NCI-H526 treated with DMSO at 0.1 percent for 48 hours (cell line): ENCODE measurements at places on chromosomes 2 and 18.
A peak's percentile ranks its signal among the peaks of the same experiment; 100 is the strongest.

- no peak for DNase-seq
Observed at GRCh38 chr2:214244847-214245246, 166.0 kb upstream of the VWC2L start.

GRCh38 chr2:25330273-25330672, 11.5 kb downstream of the DNMT3A start:
- DNase-seq: no peak

- no peak for DNase-seq
Observed at GRCh38 chr18:31489311-31489710, 8.7 kb upstream of the DSG2 start.

DNA sequence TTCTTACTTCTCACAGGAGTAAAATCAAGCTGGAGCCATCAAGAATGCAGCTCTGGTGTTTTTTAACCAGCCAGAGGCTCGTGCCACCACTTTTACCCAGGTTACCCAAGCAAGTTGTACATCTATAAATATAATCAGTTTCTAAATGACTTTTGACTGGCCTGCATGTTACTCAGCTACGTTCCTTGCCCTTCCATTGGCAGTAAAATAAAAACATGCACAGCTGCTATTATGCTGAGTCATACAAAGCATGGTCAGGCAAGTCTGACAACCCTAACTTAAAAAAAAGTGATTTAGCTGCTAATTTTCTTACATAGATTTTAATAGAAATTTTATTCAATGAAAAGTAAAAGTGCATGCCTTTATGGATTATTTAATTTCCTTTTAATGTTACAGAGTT, 111.7 kb upstream of the CSRNP3 start:
- no peak for DNase-seq

DNA sequence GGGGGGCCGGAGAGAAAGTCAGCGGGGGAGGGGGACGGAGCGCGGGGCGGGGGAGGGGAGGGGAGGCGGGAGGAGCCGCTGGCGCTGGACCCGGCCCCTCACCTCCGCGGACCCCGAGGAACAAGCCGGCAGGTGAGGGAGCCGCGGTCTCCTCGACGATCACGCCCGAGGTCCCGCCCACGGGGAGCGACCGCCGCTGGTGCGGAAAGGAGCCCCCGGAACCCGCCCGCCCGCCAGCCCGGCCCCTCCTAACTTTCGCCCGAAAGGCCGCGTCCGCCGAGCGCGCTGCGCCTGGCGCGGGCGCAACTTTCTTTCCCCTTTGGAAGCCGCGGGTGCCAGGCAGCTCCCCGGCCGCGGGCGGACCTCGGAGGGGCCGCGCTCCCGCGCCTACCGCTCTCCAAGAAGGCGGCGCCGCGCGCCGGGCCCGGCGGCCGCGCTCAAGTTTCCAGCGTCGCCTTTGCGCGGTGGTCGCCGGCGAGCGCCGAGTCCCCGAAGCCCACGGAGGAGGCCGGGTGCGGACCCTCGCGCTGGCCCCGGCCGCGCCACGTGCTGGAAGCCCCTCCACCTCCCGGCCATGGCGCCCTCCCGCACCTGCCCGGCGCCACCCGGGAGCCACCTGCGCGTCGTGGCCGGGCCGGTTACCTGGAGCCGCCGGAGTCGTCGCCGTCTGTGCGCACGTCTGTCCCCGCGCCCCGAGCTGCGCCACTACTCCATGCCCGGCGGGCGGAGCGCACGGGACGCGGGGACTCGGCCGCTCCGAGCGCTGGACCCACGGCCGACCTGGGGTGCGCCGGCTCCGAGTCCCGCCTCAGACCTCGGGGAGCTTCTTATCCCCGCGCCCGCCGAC, at the start of gene ALKAL2:
ALKAL2 (minus strand) TSS at position 181 of the 847 bp plus-strand sequence. CDS start 256 bp downstream, outside the sequence.
- DNase-seq: no peak

GRCh38 chr2:69931832-69932595, 17.1 kb downstream of the MXD1 start:
- no peak for DNase-seq

DNA sequence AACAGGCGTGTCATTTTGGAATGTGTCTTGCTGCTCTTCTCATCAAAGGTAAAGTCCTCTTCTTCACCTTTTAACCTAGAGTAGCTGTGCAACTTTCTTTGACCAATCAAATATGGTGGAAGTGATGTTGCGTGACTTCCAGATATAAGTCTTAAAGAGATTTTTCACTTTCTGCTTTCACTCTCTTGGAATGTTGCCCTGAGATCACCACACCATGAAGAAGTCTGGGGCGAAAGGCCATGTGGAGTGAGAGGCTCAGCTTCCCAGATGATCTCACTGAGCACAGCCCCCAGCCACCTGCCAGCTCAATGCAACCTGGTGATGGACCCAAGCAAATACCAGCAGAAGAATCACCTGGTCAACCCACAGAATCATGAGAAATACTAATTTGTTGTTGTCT, 7.1 kb upstream of the GALNT3 start:
- no peak for DNase-seq

DNA sequence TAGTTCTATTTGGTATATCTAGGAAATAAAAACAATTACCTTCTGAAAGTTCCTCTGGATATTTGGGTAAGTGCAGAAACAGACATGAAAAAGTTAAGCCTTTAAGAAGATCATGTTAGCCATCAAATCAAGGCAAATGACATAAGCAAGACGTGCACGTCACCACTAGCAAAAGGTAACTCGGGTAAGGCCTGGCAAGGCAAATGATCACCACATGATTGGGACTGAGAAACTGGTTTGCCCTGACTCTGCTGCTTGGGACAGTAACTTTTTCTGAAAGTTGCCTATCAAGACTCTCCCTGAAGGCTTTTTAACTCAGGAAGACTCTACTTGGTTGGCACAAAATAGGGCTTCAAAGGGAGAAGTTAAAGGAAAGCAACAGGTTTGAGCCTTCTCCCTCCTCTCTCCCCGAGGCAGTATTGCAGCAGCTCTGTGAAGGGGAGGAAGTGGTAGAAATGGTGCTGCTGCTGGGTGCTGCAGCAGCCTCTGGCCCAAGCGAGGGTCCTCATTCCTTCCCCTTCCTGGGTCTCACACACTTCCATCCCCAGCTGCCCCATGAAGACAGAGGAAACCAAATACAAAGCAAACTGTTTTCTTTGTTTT, 17.1 kb upstream of the TMEM237 start:
- DNase-seq: no peak

- DNase-seq: peak; percentile 23
Observed at GRCh38 chr2:193153576-193153975, 958.8 kb upstream of the TMEFF2 start.
